ENCODE measurements at places on chromosomes 2 and 18.
A peak's percentile ranks its signal among the peaks of the same experiment; 100 is the strongest.

DNA sequence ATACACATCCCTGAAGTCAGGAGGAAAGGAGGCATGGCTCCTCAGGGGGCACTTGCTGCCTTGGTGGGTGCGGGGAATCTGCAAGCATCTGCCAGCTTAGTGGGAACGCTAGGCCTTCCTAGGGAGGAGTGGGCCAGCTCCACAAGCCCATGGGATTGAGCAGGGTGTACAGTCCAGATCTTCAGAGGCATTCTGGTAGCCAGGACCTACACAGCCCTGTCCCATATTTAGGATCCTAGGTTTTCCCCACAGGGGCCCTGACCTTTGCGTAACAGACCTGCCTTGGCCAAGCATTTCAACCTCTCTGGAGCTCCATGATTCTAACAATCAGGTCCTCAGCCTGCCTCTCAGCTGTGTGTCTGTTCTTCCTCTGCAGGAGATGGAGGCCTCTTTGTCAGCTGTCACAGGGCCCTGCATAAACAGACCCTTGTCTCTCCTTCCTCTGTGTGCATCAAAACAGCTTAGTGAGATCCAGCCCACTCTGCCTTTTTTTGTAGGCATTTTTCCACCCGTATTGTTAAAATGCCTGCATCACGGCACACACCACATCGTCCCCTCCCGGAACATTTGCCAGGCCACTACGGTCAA lies 140.2 kb upstream of the NDUFV2 start:
- no peak for DNase-seq

DNA sequence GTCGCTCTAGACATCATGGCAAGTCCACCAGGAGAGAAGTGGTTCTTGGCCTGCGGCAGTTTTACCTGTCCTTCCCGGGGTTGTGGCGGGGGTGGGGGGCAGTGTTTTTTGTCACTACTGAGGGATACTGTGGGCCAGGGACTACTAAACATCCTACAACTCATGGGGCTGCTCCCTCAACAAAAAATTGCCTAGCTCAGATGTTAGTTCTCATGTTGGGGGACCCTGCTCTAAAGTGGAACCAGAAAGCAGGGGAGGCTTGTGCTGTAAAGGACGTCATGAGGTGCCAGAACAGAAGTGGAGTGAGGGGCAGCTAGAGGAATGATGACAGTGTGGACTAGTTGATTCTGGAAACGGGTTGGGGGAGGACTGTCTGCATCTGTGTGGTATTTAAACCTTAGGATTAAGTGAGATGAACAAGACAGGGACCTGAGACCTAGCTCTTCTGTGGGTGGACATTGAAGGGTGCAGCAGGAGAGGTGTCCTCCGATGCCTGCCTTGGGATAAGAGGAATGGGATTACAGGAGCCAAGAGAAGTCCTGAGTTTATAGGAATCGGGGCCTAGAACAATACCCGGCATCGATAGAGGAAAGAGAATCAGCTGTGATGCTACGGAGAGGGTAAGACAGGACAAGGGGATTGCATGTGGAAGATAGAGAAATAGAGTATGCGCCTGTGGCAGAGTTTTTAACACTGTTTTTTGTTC lies 2.7 kb downstream of the RPL31 start:
- DNase-seq = no peak

GRCh38 chr2:104756118-104756517 lies 97.8 kb upstream of the POU3F3 start:
- no peak for DNase-seq

GRCh38 chr2:86022661-86023365 lies 82.9 kb downstream of the POLR1A start:
- DNase-seq = no peak

DNA sequence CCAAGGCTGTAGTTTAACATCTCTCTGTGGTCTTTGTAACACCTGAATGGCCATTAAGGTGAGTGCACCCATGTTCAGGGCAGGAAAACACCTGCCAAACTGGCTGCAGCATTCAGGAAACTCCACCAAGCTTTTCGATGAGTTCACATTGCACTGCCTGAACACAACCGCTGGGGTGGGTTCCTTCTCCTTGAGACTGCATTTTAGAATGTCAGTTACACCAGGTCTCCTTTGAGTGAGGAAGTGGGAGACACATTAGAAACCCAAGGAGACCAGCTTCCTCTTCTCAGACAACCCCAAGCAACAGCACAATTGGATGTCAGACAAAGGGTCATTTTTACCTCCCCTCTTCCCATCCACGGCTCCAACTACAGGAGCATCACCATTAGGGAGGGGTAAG lies 35.2 kb downstream of the CYRIA start:
- DNase-seq = no peak

GRCh38 chr2:48965204-48965603 lies 189.1 kb downstream of the FSHR start:
- no peak for DNase-seq

- no peak for DNase-seq
These were observed 301.9 kb downstream of the ZEB2 start for GRCh38 chr2:144217853-144218633.

GRCh38 chr2:66443979-66444861 lies 9.3 kb downstream of the MEIS1 start:
- peak; percentile 69 for DNase-seq

GRCh38 chr2:126652323-126652891 lies 3.6 kb upstream of the GYPC start:
- no peak for DNase-seq

GRCh38 chr2:33022989-33023727 lies 76.4 kb downstream of the LTBP1 start:
- DNase-seq = peak; percentile 90

- no peak for DNase-seq
These were observed 1.3 kb downstream of the LCLAT1 start for GRCh38 chr2:30448308-30448707.

GRCh38 chr18:50341443-50341842 lies 33.4 kb upstream of the SKA1 start:
- DNase-seq = no peak

GRCh38 chr2:226733927-226734564 lies 65.6 kb downstream of the IRS1 start:
- DNase-seq = no peak

DNA sequence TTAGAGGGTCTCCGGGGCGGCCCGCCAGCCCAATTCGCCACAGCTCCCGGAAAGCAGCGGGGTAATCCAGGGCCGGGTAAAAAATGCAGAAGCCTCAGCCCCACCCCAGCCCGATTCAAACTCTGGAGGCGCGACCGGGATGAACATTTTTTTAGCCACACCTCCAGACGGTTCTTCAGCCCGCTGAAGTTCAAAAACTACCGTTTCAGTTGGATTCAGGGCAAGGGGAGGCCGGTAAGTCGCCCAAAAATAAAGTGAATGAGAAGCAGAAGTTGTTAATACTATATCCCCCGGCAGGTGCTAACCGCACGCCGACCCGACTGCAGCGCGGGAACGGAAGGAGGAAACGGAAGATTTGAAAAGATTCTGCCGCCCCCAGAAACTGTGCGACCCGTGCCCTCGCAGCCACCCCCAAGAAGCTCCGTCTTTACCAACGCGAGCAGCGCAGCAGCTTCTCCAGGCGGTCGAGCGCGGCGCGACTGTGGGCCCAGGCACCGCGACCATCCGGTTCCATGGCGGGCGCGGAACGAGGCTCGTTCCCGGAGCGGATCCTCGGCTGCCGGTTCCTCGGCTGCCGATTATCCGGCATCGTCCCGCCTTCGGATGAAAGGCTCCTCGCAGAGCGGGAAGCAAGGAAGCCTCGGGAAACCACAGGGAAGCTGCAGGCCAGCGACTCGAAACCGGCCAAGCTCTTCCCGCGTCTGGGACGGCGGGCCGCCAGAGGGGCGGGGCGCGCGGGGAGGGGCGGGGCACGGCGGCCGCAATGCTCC lies at the start of gene BARD1:
Gene BARD1 (minus strand): TSS at position 703 of the 770 bp plus-strand sequence. CDS start 114 bp downstream, at position 589.
- DNase-seq = peak; percentile 64

- DNase-seq = no peak
These were observed 110.1 kb downstream of the BAZ2B start for GRCh38 chr2:159506202-159506601.

DNA sequence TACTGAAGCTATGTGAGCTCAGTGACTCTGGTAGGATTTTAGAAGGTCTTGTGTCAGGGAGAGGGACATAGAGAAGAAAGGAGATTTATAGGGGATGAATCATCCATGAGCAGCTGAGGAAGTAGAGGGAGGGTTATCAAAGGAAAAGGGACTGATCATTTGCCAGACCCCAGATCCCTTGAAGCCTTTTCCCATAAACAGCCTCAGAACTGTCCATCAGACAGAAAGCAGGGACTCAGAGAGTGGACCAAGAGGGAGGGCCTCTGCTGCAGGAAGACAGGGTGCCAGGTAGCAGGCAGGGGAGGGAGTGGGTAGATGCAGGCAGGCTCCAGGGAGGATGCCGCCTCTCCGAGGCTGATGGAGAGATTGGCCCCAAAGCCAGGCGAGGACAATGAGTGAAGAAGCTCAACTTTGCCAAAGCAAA lies 133.9 kb downstream of the TNS1 start:
- DNase-seq = peak; percentile 75

GRCh38 chr18:5894611-5895298 lies 567 bp downstream of the TMEM200C start:
- no peak for DNase-seq

DNA sequence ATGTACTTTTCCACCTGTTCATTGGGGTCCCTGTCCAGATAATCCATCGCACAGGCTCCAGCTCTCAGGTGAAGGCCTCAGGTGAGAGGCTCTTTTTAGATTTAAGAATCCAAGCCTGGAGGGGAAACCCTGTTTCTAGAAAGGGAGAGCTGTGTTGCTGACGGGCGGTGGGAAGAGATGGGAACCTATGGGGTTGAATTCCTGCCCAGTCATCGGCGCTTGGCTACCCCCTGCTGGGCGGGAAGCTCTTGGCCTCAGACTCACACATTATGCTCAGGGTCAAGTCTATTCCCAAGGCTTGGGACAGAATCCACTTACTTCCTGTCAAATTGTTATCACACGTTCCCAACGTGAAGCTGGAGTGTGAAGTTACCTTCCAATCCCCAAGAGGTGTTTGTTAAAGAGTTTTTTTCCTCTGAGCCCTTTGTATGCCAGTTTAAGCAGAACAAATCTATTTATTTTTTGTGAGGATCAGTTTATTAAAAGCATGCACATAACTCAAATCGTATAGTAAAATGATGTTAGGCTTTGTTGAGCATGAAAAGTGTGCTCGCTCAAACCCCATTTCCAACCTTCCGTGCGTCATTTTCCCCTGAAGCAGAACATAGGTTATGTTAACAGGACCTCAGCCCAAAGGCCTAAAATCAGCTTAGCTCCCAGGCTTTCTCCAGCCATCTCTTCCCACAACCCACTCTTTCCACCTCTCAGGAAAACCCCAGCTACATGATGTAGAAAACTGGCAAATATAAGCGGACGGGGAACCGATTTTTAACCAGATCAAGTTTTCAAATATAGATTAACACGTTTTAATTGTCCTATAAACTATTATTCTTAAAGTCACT lies 181.7 kb upstream of the ETAA1 start:
- DNase-seq = peak; percentile 72

GRCh38 chr18:892316-892715 lies 12.4 kb upstream of the ADCYAP1 start:
- DNase-seq = no peak

GRCh38 chr2:133177196-133177595 lies 391.1 kb downstream of the NCKAP5 start:
- DNase-seq = no peak

DNA sequence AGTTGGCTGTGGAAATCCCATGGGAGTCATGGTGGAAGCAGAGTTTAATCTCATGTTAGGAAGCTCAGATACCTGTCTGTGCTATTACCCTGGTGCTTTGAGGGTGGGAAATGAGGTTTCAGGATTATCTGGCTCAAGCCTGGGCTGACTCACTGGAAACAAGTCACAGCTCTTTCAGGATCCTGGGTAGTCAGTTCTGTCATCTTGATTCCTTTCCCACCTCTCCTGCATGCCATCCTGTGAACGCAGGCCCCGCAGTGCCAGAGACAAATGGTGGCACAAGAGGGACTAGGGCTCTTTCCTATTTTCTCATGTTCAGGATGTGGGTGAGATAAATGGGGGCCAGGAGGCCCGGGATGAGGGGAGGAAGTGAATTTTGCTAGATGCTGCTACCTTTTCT lies 3.7 kb upstream of the FAM136A start:
- no peak for DNase-seq

GRCh38 chr18:39414009-39414700 lies 1848.6 kb upstream of the CELF4 start:
- peak; percentile 8 for DNase-seq

DNA sequence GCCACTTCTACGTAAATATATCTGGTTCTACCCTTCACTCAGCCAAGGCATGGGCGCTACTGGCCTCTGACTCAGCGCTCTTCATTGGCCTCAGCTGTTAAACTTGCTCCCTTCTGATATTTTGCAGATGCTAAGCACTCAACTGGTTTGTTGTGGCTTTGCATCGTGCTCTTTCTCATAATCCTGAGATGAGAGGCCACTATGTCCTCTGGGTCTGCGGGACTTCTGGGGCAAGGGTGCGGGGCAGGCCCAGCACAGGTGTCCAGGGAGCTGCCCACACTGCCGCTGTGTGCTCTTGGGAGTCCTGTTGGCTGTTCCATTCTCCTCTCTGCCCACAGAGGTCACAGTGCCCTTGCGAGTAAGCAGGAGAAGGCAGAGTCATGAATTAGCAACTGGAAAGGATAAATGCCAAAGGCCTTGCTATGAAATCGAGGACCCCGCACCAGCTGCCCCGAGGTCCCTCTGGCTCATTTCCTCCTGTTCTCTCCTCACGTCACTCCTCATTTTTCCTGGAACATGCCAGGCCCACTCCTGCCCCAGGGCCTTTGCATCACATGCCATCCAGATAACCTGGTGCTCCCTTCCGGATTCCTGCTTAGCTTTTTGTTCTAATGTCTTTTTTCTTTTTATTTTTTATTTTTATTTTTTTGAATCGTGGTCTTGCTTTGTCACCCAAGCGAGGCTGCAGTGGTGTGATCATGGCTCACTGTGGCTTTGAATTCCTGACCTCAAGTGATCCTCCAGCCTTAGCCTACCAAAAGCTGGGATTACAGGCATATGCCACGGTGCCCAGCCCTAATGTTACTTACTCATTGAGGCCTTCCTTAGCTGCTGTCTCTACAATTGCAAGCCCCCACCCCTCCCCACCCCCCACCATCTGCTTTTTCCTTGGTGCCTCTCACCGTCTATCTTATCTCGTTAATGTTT lies 34.9 kb upstream of the MAT2A start:
- peak; percentile 35 for DNase-seq

DNA sequence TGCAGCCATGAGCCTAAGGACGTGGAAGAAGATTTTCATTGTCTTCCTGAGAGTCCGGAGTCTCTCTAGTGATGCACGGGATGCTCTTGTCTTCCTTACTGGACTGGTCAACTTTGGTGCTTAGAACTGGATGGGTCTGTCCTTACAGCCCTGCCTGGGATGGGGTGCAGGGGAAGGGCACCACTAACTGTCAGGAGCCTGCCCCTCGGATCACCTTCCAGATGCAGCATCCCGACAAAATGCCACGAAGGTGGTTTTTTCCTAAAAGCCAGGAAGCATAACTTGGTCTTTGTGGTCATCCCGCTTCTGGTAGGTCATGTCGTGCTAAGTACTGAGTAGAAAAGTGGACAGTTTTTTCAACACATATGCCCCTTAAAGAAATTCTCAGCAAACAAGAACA lies 207.4 kb upstream of the TWIST2 start:
- DNase-seq = no peak

- no peak for DNase-seq
These were observed 110.3 kb downstream of the PXDN start for GRCh38 chr2:1633936-1634587.

- DNase-seq = no peak
These were observed 654.7 kb upstream of the FANCL start for GRCh38 chr2:58895857-58896256.

GRCh38 chr2:120134263-120134662 lies 88.9 kb downstream of the TMEM185B start:
- DNase-seq = peak; percentile 80

GRCh38 chr2:66682476-66682875 lies 247.6 kb downstream of the MEIS1 start:
- no peak for DNase-seq

All from fibroblast of skin of abdomen (primary cell).